ENCODE measurements at places on chromosomes 1 and 21. TPM values are rescaled to one million over a fixed set of nuclear protein-coding genes. Genes with fewer than 3 reads are reported as not detected.

- peaks cover 3% of the 10 kb centered on the region for H3K4me1 ChIP-seq
- no peak overlapping the region for H3K4me3 ChIP-seq
- H3K27me3 ChIP-seq: peaks cover 8% of the 10 kb centered on the region
- H3K36me3 ChIP-seq: no peaks in the 10 kb centered on the region
These were observed 5.9 kb upstream of the SIPA1L2 start for GRCh38 chr1:232635778-232636356.

DNA sequence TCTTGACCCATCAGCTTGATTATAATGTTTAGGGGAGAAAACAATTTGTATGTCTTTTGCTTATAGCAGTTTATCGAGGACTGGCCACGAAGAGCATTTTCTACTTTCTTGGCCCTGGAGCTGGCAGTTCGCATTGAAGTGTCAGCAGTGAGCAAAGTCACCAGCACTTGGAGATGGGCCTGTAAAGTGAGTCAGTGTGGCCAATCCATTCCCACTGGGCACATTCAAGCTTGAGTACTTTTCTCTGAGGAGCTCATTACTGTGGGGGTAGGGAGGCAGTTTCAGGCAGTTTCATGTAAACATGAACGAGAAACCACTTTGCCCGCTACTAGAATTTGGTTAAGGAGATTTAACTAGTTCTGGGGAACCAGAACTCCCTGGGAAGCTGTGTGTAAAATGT is 164.8 kb downstream of the PRDM2 start:
- no peak overlapping the region for H3K27ac ChIP-seq
- H3K4me1 ChIP-seq: no peaks in the 10 kb centered on the region
- H3K36me3 ChIP-seq: no peaks in the 10 kb centered on the region
- no peak for DNase-seq
- no peak overlapping the region for H3K4me3 ChIP-seq
- peaks cover 6% of the 10 kb centered on the region for H3K27me3 ChIP-seq

DNA sequence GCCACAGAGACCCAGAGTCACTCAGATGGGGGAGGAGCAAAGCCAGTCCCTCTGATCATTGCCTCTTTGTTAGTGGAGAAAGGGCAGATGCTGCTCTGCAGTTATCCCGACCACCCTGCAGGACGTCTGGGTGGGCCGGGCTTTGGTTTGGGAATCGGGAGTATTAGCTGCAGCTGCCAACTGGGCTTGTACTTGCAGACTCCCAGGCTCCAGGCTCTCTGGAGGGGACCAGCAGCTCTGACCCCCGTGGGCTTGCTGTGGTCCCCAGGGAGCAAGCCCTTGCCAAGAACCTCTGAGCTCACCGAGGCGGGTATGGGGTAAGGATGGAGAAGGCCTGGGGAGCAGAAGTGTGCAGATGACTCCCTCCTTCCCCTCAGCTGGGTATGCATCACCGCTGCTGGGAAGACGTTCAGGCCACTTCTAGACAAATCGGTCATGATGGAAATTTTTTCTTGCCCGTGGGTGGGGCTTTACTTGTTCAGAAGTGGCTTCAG is 21.6 kb downstream of the MAPKAPK2 start:
- peaks cover 3% of the 10 kb centered on the region for H3K36me3 ChIP-seq
- DNase-seq: peak; percentile 72
- H3K4me1 ChIP-seq: peaks cover 84% of the 10 kb centered on the region
- peak overlapping the region; percentile 67 for H3K4me3 ChIP-seq
- no peaks in the 10 kb centered on the region for H3K27me3 ChIP-seq

Gene SERTAD4
- not detected for total RNA-seq

Gene ENSA
- total RNA-seq: 203 TPM
